ENCODE measurements at places on chromosomes 13 and 19. TPM values are rescaled to one million over a fixed set of nuclear protein-coding genes. Genes with fewer than 3 reads are reported as not detected.

GRCh38 chr19:53537521-53538377 lies at the start of gene ZNF331:
Gene ZNF331, plus strand, starts transcription at chr19:53538145. Its CDS starts 31,232 bp downstream, at chr19:53569377.
- peak; percentile 90 for DNase-seq

Gene ZNF626
- 7.5 TPM for total RNA-seq

DNA sequence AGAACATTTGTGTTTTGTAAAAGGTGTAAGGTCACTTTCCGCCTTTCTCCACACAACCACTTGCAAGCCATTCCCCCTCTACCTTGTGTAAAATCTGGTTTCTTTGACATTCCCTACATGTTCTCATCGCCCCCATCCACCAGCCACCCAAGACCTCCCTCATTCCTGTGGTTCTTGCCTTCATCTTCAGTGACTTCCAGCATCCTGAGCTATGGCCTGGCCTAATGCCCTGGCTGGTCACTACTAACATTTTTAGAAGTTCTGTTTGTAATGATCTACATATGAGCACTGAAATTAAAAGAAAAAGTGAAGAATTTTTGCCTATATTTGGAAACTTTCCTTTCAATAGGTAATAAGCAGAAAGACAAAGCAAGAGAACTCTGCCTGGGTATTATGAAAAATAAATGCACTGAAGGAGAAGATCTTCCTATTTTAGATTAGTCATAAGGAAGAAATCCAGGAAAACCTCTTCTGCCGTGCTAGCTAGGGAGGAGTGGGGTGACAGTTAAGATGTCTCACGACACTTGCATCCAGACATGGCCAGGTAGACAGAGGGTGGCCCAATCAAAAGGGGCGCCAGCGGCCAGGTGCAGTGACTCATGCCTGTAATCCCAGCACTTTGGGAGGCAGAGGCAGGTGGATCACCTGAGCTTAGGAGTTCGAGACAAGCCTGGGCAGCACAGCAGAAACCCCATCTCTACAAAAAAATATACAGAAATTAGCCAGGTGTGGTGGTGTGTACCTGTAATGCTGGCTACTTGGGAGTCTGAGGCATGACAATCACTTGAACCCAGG lies 28.1 kb upstream of the MPHOSPH8 start:
- no peak for DNase-seq

Gene FOSB
- total RNA-seq, result 0.32 TPM

Gene ZNF83
- 13.0 TPM for total RNA-seq

GRCh38 chr19:7792281-7792680 lies 29.2 kb downstream of the CLEC4M start:
- DNase-seq, result no peak

DNA sequence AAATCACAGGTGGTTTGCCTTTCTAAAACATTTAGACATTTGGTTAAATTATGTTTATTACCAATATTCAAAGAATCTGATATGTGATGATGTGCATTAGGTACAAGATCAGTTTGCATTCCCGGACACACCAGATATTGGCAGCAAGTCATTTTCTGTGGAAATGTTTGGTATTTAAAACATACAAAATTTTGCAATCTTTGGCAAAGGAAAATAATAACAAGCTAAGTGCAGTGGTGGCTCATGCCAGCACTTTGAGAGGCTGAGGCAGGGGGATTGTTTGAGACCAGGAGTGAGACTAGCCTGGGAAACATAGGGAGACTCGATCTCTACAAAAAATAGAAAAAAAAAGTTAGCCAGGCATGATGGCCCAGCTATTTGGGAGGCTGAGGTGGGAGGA lies 29.1 kb upstream of the TSC22D1 start:
- DNase-seq, result no peak

DNA sequence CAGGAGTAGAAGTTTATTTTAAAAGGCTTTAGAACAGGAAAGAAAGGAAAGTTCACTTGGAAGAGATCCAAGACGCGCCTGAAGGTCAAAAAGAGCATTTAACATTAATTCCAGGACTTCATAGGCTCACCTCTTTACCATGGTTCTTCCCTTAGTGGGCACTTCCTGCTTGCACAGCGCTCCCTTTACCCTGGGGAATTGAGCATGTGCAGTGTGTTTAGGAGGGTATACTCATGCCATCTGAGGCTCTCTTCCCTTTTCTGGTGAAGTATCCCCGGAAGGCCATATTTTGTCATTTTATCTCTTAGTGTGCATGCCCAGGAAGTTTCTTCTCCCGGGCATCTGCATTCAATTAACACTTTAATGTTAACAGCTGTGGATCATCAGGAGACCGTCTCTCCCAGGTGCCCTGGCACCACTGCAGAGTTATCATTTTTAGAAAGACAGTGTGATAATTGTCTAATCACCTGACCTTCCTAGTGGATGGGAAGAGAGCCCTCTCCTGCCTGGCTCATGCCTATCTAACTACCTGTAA lies 66.1 kb upstream of the ABCC4 start:
- no peak for DNase-seq

DNA sequence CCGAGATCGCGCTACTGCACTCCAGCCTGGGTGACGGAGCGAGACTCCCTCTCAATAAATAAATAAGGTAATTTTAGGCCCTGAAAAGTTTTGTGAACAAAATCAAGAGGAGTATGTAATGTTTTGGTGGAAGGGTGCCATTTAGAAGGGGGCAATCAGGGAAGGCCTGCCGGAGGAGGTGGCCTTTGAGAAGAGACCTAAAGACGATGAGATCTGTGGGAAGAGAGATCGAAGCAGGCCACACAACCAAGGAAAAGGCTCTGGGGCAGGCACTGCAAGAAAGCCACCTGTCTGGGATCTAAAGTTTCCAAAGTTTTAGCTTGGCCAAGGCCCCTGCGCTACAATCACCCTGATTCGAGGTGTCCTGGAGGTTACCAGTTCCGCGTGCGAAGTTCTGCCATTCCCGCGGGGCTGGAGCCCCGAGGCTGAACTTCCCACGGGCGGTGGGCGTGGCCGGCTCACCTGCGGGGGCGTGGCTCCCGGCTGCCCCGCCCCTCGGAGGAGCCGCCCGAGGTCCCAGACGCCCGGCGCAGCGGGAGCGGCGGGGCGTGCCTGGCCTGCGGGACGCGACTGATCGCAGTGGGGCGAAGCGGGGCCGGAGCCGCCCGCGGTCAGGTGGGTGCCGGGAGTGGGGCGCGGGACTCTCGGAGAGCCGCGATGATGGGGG lies at the start of gene KLC3:
KLC3 (plus strand) TSS at position 519 of the 667 bp plus-strand sequence. CDS start 4,792 bp downstream, outside the sequence.
- DNase-seq, result no peak

DNA sequence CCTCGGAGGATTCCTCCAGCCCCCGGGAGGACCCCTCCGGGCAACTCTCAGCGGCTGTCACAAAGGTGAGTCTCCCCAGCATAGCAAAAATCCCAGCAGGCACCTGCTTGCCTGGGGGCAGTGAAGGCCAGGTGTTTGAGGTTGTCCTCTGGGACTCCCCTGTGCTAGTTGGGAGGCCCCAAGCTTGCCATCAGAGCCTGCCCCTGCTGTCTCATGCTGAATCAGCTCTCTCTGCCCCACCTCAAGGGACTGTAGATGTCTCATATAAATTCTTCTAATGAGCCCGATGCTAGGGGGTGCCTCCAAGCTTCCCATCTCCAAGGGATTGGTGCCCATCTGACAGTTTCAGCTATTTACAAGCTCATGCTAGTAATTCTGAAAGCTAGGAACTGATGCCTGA lies 53.6 kb downstream of the NWD1 start:
- DNase-seq, result no peak

Gene NBEA
- total RNA-seq, result 17.2 TPM

Gene MATK
- 0.43 TPM for total RNA-seq

- DNase-seq, result no peak
Observed at GRCh38 chr19:55348317-55349034, 6.0 kb downstream of the COX6B2 start.

DNA sequence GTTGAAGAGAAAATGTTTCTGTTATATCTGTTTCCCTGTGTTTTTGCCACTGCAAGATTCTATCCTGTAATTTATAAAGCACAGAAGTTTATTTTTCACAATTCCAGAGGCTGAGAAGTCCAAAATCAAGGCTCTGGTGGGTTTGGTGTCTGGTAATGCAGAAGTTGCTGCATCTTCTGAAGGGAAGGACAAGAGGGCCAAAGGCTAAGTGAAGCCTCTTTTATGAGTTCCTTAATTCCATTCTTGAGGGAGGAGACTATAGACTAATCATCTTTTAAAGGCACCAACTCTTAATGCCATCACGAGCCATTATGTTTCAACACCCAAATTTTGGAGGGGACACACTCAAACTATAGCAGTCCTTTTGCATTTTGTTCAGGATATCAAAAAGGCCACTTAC lies 34.1 kb upstream of the WDFY2 start:
- no peak for DNase-seq

DNA sequence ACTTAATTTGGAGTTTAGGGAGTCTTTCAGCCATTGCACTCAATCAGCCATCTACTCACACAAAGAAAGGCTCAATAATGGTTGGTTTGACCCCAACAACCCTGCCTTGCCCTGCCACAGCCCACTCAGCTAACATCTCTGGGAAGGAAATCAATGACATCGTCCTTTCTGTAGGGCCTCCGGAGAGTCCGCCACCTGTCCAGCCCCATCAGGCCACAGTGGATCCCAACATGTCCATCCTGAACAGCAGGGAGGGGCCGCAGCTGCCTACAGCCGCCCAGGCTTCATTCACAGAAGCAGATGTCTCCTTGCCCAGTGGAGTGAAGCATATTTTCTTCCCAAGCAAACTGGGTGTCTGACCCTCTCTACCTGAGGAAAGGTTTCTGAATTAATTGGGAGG lies 4.2 kb upstream of the CDX2 start:
- DNase-seq, result no peak

Gene CILP2
- 0.30 TPM for total RNA-seq

DNA sequence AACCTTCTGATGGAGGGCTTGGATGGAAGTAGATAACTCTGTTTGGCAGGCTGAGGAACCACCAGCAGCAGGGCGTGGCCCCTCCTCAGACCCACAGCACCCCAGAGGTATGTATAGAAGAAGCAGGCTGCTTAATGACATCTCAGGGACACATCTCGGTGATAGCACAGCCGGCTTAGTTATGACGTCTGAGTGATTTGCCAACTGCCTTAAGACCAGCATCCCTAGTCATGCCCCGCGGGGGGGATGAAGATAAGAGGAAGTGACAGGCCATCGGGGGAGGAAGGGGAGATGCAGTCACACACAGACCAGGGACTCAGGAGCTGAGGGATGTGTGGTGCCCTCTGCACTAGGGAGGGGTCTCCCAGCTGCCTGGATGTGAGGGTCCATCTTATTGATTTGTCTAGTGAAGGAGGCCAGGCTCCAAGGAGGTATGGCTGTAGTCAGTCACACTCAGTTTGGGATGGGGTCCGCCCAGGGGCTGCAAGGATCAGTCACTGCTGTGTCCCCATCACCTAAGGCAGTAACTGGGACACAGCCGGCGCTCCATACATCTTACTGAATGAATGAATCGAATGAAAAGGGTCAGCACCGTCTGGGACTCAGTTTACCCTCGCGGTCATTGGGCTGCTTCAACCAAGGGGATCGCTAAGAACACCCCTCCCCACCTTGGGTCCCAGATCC lies 19.2 kb upstream of the ERCC1 start:
- peak; percentile 88 for DNase-seq

DNA sequence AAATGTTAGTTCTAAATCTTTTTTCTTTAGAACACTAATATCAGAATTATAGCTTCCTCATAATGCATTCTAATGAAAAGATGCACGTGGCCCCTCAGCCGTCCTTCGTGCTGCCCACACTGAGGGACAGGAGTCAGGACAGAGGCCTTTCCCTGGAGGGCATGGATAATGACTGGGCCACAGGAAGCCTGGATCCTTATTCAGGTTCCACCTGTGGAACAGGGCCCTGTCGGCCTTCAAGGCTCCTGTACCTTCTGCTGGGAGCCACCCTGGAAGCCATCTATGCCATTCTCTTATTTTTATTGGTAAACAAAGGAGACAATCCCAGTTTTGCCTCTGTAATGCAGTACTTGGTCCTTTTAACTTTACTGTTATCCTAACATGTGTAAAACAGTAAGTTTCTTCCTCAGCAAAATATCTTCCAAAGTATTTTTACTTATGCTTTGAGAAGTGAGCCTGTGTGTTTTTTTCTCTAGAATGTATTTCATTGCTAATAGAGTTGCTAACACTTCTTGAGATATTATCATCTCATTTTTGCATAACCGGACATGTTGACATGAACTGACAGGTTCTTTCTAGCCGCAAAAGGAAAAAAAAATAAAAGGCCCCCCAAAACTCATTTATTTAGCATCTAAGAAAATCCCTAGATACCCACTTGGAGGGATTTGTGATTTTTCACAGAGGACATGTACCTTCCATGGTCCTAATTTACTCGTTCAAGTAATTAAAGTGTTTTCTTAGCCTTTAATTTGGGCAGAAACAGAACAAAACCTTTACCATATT lies 6.0 kb downstream of the GPR183 start:
- DNase-seq, result no peak

- no peak for DNase-seq
Observed at GRCh38 chr19:6667114-6667627, 2.8 kb downstream of the TNFSF14 start.

GRCh38 chr13:101942038-101942437 lies 459.8 kb downstream of the FGF14 start:
- DNase-seq, result no peak

Measured in Right ventricle myocardium inferior (tissue), 1 donor.